ENCODE measurements at places on chromosomes 5 and 9.
A peak's percentile ranks its signal among the peaks of the same experiment; 100 is the strongest.

GRCh38 chr9:93324191-93324834, 127.2 kb upstream of the FAM120A start:
- no peak for DNase-seq

GRCh38 chr5:3740546-3741373, 145.1 kb downstream of the IRX1 start:
- no peak for DNase-seq

DNA sequence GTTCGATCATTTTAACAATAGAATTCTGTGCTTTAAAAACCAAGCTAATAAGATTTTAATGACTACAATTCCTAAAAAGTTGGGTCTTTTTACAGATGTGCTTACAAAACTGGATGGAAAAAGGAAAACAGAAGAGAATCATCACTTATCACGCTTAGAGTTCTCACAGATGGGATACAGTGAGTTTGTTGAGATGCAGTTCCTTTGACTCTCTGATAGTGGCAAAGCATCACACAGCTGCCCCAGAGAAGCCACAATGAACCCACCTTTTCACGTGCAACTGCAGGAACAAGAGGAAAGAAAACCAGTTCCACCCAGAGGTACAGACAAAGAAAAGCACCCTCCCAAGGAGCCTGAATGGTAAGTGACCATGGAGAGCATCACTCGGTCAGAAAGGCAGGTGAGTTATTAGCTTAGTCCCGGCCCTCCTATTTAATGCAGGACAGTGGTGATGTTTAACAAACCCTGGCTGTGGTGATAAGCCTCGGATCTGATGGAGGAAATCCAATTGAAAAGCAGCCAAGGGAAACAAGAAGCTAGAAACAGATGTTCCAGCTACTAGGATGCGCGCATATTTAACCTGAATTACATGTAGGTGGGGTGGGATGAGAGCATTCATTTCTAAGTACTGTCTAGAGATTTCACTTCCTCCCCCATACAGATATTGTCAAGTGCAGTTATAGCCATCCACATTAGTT, 167.7 kb downstream of the TARS1 start:
- no peak for DNase-seq

DNA sequence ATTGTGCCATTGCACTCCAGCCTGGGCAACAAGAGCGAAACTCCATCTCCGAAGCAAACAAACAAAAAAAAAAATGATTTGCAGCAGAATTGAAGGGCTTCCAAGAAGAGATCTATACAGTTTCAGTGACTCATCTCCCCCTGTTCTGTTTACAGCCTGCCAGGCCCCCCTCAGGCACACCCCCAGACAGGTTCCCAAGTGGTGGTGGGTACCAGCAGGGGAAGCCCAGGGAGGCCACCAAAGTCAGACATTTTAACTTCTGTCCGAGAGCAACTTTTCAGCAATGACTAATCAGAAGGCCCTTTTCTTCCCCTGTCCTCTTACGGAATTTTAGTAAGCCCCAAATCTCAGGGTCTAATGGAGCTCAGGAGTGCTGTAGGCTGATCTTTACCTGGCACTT, 98.7 kb downstream of the PAX5 start:
- DNase-seq = no peak

- DNase-seq = peak; percentile 61
These were observed 229.5 kb upstream of the NMUR2 start for GRCh38 chr5:152634586-152634985.

GRCh38 chr5:74183041-74183440, 457.5 kb downstream of the ENC1 start:
- DNase-seq = no peak

- DNase-seq = no peak
These were observed 202.1 kb upstream of the TLE4 start for GRCh38 chr9:79369676-79370075.

DNA sequence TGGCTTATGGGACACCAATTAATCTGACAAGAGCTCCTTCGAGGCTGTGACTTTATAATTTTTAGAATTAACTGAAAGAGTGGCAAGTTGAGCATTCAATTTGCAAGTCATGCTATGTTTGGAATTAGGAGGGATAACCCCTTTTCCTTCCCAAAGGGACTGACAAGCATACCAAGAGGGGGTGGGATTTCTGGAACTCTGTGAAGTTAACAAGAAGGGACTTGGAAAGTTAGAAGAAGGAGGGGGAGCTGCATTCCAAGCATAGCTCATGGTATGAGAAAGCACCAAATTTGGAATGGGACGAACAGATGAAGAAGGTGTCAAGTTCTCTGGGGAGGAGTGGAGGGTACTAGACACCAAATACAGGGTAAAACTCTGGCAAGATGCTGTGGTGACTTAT, 8.9 kb upstream of the PALM2AKAP2 start:
- DNase-seq = no peak
